Hematopoietic multipotent progenitor cell (in vitro differentiated cells): ENCODE measurements at places on chromosomes 6 and 20.

GRCh38 chr20:51495921-51496545 lies 46.5 kb downstream of the NFATC2 start:
- no peak for DNase-seq

GRCh38 chr20:19121463-19121862 lies 91.0 kb upstream of the SLC24A3 start:
- no peak for DNase-seq

- no peak for DNase-seq
These were observed 19.8 kb downstream of the ADGRF5 start for GRCh38 chr6:46901882-46902314.

DNA sequence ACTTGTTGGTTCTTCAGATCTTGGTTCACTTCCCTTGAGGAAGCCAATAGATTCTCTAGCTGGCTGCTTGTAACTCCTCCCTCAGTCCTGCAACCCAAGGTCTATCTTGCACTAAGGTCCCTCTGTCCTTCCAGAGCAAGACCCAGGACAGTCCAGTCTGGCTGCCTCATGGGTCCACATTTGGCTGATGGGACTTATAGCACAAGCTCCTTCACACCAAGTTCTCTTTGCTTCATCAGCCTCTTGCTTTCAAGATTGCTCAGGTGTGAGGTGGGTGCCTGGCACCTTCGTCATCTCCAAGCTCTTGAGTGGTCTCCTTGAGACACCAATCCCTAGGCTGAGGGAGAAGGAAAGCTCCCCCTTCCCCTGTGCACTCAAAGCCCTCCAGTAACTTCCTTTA lies 28.3 kb downstream of the NSFL1C start:
- DNase-seq, result no peak

DNA sequence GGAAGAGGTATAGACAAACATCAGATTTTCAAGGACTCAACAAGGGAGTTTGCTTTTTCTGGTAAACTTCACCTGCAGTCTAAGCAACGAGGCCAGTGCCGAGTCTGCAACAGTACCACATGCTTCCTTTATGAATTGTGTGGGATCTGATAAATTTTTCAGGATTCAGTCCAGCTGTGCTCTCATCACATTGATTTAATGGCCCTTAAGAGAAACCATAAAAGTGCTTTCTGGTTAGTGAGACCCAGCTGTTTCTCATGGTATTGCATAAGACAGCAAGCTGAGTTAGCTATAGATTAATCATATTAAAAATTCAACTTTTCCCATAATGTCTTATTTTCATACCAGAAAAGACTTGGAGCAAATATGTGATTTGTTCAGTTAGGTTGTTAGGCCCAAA lies 291.4 kb downstream of the CENPW start:
- no peak for DNase-seq

DNA sequence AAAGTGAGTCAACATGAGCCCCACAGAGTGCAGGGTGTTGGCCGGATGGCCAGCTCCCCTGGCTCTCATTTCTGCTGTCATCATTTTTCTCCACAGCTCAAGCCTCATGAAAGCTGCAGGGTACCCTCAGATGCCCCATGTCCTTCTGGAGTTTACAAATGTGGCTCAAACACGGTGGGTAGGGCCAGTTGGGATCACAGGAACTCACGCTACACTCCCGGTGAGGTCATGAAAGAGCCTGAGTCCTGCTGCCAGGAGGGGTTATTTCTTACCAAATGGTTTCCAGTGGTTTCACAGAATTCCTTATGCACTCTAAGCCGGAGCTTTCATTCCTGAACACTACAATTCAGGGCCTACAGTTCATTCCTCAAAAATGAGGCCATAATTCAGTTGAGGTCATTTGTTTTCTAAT lies 78.7 kb downstream of the TMEM170B start:
- DNase-seq, result no peak

DNA sequence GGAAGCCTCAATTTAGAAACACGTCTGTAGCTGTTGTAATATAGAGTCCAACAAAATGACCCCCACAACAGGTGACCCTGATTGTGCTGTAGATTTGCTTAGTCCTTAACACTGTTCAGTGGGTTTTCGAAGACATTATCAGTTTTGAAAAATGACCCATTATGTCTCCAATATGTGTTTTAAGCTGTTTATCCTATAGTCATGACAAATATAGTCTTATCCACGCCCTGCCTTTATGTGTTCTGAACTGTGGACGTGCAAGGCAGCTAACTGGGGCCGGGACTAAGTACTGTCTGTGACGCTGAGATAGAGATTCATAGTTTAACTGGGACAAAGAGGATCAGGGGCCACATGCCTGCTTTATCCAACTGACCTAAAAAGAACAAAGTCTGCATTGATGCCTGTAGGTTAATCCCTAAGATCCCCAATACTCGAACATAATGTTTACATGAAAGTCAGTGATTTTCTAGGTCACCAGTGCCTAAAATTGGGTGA lies 192.4 kb downstream of the CD83 start:
- DNase-seq, result no peak

DNA sequence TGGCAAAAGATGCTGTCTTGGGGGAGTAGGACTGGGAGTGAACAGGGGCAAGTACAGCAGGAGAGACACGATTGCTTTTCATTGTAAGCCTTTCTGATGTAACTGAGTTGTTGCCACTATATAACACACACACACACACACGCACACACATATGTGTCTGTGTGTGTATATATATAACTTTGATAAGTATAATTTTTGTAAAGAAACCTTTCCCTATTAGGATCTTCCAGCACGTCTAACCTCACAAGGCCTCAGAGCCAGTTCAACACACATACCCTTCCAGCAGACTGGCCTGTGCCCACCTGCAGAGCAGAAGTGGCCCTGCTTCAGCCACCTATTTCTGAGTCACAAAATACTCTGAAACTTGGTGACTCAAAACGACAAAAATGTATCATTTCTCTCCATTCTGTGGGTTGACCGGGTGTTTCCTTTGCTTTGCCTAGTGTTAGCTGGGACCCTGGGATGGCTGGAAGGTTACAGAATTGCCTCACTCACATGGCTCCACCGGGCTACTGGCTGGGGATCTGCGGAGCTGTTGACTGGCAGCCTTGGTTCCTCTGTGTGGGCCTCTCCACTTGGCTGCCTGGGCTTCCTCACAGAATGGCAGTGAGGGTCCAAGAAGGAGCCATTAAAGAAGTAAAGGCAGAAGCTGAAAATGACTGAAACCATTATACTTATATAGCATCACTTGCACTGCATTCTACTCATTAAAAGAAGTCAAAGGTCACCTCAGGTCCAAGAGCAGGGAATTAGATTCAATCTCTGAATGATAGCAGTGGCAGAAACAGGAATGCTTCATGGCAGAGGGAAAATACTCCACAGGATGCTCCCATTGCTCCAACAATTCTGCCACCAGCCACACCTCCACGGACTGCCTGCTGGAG lies 126.4 kb downstream of the BANF2 start:
- DNase-seq, result no peak

- no peak for DNase-seq
These were observed 881.8 kb upstream of the CITED2 start for GRCh38 chr6:140256248-140256647.

GRCh38 chr6:158697811-158698210 lies 48.0 kb downstream of the SYTL3 start:
- no peak for DNase-seq

GRCh38 chr6:116866281-116866871 lies 10.7 kb upstream of the RFX6 start:
- DNase-seq, result no peak

GRCh38 chr6:105859457-105859856 lies 226.7 kb upstream of the PRDM1 start:
- no peak for DNase-seq

- no peak for DNase-seq
These were observed 210.3 kb downstream of the RFPL4B start for GRCh38 chr6:112557435-112557834.

DNA sequence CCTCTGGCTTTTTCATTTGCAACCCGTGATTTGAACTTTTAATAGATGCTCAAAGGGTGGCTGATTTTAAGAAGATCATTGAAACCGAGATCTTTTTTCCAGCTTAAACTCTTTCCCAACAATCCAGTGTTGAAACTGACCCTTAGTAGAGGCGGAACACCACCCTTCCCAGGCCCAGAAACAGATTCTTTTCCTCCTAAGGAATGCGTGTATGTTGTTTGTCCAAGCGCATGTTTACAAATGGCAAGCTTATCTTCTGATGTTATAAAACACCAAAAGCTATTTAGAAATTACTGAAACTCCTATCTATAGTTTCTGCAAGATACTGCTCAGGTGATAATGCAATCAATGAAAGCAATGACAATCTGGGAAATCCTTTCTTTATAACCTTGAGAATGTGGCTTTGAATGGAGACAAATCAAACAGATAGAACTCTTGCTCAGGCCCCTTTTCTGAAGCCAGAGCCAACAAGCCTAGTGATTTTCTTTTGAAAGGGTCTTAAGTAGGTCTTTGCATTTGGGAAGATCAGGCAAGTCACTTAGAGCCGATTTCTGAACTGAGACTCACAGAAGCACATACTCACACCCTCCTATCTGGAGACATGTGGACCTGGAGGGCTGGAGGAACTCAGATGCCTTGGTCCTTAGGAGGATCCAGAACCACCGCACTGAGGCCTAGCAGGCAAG lies 9.1 kb downstream of the BANF2 start:
- no peak for DNase-seq

- DNase-seq, result no peak
These were observed 71.5 kb downstream of the NCR2 start for GRCh38 chr6:41406728-41407489.

- no peak for DNase-seq
These were observed 73.9 kb downstream of the CBFA2T2 start for GRCh38 chr20:33563788-33564187.

DNA sequence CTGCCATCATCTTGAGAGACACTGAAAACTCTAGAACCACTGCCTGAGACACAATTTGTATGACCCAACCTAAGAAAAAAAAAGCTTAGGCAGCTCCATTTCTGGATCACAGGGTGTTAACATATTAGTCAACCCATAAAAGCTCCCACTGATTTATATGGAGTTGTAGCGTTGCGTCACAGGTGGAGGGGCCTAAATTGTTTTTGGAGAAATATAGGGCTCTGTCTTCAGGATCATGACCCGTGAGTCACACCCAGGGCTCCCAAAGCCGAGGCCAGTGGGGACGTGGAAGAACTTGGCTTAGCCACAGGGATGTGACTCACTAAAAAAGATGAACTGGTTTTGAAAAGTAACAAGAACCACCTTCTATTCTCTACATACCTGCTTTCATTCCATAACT lies 116.5 kb upstream of the BMP2 start:
- no peak for DNase-seq

DNA sequence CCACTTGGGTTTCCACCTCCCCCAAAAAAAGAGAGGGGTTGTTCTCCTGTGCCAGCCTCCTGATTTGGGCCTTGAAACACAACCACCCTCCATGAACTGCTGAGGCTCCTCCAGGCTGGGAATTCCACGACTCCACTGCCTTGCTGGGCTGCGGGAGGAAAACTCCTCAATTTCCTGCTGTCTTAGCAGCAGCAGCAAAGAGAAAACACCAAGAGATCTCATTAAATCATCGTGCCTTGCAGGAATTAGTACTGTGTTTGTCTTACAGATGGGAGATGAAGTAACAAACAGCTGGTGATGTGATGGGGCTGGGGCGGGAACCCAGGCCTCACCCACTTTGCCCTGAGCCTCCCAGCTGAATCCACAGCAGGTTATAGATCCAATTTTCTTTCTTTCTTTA lies 29.0 kb downstream of the BPIFB1 start:
- no peak for DNase-seq

- DNase-seq, result no peak
These were observed 241.4 kb downstream of the IBTK start for GRCh38 chr6:82006027-82006738.

GRCh38 chr6:37242429-37243052 lies 15.0 kb upstream of the TBC1D22B start:
- DNase-seq, result no peak

DNA sequence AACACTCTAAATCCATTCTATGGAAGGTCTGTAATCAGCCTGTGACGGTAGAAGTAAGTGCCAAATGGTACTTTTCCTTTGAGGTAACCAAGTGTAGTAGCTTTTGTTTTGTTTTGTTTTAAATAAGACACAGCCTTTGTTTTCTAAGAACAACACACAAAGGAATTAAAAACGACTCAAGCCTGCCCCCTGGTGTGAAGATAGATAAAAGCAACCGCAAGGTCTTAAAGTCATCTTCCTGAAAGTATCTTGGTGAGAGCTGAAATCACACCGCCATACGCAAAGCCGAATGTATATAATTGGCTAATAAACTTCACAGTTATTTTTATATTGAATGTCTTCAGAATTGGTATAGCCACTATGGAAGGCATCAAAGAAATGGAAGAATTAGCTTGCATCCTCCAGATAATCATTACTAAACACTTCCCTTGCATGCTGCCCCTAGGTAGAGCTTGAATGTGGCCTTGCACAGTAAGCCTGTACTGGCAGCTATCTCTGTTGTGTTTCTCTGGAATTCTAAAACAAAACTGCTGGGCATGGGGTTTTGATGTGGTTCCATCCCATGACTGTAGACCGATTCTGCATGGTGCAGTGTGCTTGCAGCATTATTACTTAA lies 95.6 kb downstream of the LAMP5 start:
- no peak for DNase-seq

- no peak for DNase-seq
These were observed 27.7 kb downstream of the FAM50B start for GRCh38 chr6:3876866-3877265.

DNA sequence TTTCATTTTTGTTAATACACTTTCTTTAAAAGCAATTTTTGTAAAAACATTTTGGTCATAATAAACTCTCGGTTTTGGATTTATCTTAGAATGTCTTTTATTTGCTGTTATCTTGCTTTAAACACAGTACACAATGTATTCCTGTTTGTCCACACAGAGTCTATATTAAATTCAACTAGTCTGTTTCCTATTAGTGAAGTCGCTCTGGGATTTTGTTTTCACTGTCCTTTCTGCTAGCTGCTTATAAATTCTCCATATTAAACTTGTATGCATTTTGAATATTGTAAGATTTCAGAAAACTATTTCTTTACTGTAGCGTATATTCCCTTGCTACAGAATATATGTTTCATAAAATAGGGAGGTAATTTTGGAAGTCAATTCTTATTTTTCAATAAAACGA lies 630.2 kb downstream of the HDGFL1 start:
- no peak for DNase-seq

DNA sequence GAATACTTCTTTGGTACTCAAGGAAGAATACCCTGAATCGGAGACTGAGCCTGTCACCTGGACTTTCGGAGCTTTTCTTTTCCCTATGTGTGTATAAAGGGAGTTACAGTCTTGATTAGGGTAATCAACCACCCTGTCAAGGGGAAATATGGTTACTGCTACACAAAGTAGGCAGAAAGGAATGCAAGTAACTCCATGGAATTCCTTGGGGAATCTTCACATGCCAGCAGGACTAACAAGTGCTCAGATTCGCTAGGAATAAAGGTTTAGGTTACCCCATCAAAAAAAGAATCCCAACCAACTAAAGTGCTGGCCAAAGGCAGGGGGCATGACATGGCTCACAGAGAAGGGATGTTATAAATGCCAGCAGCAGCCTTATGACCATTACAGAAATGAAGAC lies 10.4 kb downstream of the KCNS1 start:
- DNase-seq, result no peak

DNA sequence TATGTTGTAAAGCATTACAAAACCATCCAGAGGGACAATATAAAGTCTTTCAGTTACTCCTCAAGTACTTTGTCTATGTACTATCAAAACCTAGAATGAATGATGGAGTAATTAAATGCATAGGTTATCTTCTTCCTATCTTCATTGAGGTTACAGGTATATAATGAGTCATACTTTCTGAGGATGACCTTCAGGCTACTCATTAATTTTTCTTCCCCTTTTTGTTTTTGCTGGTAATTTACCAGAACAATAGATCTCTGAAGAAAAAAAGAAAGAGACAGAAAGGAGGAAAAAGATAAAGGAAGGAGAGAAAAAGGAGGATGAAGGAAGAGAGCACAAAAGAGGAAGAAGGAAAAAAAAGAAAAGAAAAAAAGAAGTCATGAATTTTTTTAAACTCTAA lies 398.4 kb downstream of the TBC1D32 start:
- no peak for DNase-seq
